Activated CD8-positive, alpha-beta memory T cell treated with anti-CD3 and anti-CD28 coated beads, Interleukin-2, amount 50 U/mL, for 4 hours (primary cell): ENCODE measurements at places on chromosomes 2 and 18.

- no peak for DNase-seq
Measured at GRCh38 chr2:201931951-201932350, 101.7 kb upstream of the FZD7 start.

DNA sequence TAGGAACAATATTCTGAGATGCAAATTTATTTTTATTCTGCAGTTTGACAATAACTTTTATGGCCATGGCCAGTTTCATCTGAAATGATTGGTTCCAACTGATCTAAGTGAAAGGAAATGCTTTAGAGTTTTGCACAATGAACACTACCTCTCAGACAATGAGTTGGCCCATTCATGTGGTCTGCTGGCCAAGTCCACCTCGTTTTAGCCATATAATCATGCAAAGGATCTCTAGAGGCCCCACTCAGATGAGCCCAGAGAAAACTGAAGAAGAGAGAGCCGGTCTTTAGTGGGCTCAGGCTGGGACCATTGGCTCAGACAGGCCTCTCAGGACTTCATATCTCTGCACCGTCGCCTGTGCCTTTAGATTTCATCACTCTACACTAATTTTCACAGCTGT is 254.7 kb downstream of the MREG start:
- no peak for DNase-seq

- no peak for DNase-seq
Measured at GRCh38 chr2:219467736-219468075, 31.0 kb upstream of the GMPPA start.

- no peak for DNase-seq
Measured at GRCh38 chr18:64027931-64028695, 58.2 kb downstream of the SERPINB8 start.

DNA sequence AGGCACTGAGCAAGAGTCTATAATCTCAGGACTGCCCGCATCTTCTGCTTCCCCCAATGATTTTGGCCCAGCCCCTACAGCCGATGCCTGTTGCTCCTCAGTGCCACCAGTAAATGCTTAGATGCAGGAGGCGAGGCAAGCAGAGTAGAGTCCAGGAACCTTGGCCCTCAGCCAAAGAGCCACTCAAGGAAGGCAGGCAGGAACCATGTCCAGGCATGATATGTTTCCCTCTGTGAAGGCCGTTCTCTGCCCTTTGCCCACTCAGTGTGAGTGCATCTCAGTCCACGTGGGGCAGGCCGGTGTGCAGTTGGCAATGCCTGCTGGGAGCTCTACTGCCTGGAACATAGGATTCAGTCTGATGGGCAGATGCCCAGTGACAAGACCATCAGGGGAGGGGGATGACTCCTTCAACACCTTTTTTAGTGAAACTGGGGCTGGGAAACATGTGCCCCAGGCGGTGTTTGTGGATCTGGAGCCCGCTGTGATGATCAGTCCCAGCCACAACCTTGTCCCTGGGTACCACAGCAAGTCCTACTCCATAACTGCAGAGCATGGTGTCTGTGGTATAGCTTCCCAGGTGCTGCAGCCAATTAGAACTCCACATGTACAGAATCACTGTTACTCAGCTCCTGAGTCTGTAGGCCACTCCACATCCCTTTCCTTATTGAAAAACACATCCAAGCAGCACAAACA is 9.7 kb upstream of the DNAJB2 start:
- no peak for DNase-seq

- peak; percentile 11 for DNase-seq
Measured at GRCh38 chr2:240460781-240461431, 25.4 kb downstream of the GPC1 start.

DNA sequence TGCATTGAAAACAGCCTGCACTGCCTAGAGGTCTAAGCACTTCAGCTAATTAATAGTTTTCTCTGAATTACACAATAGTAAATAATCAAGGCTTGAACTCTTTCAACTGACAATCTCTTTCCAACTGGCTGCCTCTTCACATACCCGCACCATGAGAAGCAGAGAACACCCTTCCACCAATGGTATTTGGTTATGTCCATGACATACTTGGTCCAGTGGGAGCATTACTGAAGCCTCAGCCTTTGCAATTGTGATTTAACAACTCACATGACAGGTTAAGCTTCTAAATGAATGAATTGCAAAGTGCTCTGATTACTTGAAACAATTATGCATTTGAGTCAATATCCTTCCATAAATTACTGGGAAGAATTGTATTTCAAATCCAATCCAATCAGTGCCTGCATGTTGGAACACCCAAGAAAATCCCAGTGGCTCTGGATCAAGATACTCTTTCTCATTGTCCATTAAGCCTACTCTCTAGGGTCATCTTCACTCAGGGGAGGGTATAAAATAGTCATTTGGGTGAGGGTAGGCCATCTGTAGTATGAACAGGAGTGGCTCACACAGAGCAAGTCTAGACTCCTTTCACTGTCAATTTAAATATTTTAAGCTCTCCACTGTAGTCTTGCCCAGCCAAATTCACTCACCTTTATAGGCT is 101.1 kb downstream of the HS1BP3 start:
- no peak for DNase-seq

DNA sequence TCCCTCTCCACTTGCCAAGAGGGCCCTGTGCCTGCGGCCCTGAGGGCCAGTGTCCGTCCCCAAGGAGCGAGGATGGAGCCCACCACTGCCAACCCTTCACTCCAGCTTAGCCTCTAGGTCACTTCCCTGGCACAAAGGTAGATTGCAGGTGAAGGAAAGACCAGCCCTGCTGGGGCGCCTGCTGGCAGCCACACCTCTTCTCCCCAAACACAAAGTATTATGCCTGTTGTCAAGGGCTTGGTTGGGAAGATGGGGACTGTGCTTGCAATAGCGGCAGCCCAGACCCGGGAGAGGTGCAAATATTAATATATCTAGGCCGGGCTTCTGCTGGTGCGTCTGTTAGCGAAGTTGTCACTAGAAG is 7.7 kb downstream of the KCNF1 start:
- DNase-seq, result no peak

DNA sequence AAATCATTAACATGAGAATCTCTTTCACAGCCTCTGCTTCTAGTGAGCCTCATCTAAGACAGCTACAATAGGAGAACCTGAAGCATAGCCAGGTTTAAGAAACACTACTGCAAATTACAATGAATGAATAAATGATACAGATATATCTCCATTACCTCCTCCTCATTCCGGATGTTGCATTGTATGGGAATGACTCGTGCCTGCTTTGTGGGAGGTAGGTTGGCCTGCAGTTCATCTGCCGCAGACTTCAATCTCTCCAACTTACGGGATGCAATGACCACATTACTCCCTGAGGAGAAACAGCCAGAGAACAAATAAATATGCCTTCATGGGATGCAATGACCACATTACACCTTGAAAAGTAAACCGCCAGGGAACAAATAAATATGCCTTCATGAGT is 15.4 kb downstream of the PECR start:
- no peak for DNase-seq

GRCh38 chr2:1676091-1676912 is 68.0 kb downstream of the PXDN start:
- DNase-seq, result no peak

- DNase-seq, result no peak
Measured at GRCh38 chr2:240347373-240347940, 88.0 kb upstream of the GPC1 start.

GRCh38 chr2:67694445-67694844 is 297.3 kb downstream of the ETAA1 start:
- no peak for DNase-seq

- DNase-seq, result no peak
Measured at GRCh38 chr2:228649447-228649846, 468.0 kb upstream of the SPHKAP start.

DNA sequence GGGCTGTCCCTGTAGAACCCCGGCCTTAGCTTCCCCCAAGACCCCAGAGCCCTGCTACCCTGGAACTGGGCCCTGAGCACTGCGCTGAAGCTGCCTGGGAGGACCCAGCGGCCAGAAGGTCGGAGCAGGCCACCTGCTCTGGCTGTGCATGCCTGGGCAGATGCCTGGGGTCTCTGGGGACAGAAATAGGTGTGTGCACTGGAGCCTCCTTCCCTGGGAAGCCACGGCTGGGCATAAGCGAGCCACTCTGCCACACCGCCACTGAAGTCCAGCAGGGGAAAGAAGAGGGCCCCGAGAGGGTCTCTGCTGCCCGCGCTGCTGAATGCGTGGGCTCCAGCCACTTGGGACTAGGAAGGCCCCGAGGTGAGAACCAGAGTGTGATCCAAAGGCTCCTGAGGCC is 6.7 kb downstream of the GBX2 start:
- DNase-seq, result no peak

GRCh38 chr2:240013343-240013742 is 11.8 kb downstream of the NDUFA10 start:
- no peak for DNase-seq

DNA sequence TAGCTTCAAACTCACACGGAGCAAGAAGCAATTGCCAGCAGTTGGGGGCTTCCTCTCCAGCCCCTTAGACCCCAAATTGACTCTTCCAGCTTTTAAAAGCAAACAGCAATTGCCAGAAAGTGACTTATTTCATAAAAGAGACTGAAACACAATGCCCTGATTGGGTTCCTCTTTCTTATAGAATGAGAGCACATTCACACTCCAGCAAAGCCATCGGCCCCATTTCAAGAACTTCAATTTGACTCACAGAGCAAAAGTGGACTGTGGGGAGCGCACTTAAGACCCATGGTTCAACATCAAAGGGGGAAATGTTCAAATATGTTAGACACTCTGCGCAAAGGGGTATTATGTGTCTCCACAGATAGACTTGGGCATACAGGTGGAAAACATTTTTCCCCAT is 484.7 kb downstream of the BCL11A start:
- DNase-seq, result no peak

- no peak for DNase-seq
Measured at GRCh38 chr2:121596221-121597080, 52.8 kb downstream of the CLASP1 start.

DNA sequence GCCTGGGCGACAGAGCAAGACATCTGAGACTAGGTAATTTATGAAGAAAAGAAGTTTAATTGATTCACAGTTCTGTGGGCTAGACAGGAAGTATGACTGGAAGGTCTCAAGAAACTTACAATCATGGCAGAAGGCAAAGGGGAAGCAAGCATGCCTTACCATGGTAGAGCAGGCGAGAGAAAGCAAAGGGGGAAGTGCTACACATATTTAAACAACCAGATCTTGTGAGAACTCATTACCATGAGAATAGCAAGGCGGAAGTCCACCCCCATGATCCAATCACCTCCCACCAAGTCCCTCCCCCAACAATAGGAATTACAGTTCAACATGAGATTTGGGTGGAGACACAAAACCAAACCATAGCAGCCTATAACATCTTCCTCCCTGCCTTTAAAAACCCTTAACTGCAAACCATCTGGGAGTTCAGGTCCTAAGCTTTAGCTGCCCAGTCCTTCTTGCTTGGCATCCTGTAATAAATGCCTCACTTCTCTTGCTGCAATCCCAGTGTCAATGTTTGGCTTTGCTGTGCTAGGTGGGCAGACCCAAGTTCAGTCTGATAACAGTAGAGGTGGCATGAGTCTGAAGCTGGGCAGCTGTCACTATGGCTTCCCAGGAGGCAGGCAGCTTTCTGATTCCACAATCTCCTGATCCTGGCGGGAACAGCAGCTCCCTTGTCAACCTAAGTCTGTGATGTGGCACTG is 11.2 kb upstream of the SP5 start:
- DNase-seq, result no peak

- DNase-seq, result no peak
Measured at GRCh38 chr18:23141104-23141999, 6.1 kb downstream of the CABLES1 start.

DNA sequence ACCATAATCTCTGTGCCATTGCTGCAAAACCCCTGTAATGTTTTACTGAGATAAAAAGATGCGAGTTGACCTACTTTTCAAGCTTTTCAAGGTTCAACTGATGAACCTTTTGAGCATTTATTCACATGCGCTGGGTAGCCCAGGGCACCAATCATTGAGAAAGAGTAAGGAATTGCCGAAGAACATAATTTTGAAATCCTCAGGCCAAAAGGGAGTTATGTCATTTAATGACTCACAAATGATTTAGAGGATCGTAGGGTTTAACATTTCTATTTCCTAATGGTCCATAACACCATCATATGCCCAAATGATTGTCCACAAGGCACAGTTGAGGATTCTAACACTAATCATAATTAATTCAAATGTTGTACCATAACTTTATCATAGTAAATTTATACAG is 20.2 kb upstream of the DLX1 start:
- DNase-seq, result no peak

DNA sequence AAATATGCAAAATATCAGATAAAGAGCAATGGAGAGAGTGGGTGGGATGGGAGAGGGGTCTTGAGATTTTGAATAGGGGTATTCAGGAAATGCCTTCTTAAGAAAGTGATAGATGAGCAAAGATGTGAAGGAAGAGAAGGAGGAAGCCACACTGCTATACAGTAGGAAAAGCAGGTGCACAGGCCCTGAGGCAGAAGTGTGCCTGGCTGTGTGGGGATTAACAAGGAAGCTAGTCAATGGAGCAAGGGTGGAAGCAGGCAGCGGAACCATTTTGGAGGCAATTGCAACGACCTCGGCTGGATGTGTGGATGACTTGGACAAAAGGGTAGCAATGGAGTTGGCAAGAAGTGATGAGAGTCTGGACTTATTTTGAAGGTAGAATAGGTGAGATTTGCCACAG is 11.0 kb upstream of the CNGA3 start:
- no peak for DNase-seq

GRCh38 chr2:237319086-237319820 is 94.7 kb downstream of the COL6A3 start:
- DNase-seq, result no peak

DNA sequence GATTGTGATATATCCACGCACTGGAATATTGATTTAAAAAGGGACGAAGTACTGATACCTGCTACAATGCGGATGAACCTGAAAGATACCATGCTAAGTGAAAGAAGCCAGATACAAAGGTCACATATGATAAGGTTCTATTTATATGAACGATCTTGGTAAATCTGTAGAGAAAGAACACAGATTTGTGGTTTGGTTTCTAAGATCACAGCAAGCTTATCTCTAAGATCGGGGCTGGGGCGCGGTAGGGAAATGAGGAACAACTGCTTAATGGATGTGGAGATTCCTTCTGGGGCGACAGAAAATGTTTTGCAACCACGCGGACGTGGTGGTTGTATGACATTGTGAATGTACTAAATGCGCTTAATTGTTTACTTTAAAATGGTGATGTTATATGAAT is 60.1 kb downstream of the NEDD4L start:
- no peak for DNase-seq

DNA sequence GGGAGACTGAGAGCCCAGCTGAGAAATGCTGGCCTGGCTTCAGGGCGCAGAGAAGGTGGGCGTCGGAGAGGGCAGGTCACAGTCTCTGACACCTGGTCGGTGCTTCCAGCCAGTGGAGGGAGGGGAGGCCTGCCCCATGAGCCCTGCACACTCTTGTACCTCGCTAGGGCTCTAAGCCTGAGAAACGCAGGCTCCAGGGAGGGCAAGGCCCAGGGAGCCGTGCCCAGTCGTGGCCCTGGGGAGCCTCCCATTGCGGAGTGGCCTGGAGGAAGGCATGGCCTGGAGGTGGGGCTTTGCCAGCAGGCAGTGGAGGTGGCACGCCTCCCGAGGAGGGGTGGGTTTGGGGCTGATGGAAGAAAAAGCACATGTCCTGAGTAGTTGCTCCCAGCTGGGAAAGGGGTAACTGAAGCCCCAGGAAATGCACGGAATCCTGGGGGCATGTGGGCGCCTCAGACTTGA is 39.0 kb downstream of the MTERF4 start:
- no peak for DNase-seq

- no peak for DNase-seq
Measured at GRCh38 chr2:239676716-239677452, 276.1 kb upstream of the HDAC4 start.
